ENCODE measurements at places on chromosomes 13 and 19.

GRCh38 chr13:59038824-59039223 lies 1124.9 kb downstream of the DIAPH3 start:
- DNase-seq, result no peak

DNA sequence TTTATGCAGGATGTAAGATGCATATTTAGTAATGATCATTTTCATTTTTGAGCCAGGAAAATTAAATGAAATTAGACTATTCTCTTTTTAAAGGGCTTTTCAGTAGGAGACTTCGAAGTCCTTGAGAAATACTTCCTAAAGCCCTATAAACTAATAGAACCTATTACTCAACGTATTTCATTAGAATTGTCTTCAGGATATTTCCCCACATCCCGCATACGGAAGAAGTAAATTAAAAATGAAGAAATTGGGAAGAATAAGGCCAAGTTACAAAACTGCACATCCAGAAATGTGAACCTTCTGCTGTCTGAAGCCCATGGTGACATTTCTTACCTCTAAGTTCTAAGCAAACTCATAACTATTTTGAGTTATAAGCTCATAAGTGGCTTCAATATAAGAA lies 66.5 kb downstream of the RXFP2 start:
- DNase-seq, result no peak

GRCh38 chr13:110448230-110448629 lies 113.3 kb downstream of the RAB20 start:
- DNase-seq, result no peak

- no peak for DNase-seq
These were observed 431.2 kb downstream of the IRS2 start for GRCh38 chr13:109355166-109355565.

DNA sequence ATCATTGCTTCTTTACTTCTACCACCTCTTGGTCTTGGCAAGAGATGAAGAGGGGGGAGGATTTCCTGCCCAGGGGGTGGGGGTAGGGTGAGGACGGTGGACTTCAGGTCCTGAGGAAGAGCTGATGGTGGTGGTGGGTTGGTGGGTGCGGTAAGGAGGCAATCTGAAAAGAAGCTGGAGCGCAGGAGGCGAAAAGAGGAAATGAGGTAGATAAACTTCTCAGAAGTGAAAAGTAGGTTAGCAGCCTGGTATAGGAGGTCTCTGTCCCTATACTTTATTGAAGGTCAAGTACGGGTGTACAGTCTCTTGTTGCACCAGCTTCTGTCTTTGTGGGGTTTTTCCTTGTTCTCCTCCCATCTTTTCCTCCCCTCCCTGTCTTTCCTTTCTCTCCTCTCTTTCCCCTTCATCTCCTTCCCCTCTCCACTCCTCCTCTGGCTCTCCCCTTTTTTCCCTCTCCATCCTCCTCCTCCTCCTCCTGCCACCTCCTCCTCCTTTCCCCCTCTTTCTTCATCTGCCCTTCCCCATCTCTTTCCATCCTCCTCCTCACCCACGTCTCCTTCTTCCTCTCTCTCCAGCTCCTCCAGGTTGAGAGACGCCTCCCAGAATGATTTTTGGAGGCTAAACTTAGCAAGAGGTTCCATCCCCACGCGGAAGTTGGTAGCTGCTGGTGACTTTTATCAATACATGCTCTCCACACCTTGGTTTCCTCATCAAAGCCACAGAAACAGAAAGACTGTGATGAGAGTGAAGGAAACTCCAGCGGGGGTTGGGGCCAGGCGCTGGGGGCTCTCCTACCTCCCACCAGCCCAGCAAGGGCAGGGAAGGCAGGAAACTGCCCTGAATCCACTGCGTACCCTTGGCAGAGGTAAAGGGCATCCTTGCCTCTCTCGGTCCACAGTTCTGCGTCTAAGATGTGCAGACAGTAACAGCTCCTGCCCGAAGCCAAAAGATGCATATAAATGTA lies 15.3 kb downstream of the TNFSF14 start:
- DNase-seq, result no peak

GRCh38 chr19:30799865-30800755 lies 427.9 kb downstream of the ZNF536 start:
- DNase-seq, result no peak

GRCh38 chr13:106034201-106034600 lies 501.3 kb downstream of the EFNB2 start:
- no peak for DNase-seq

- no peak for DNase-seq
These were observed 28.1 kb upstream of the GTF3A start for GRCh38 chr13:27396252-27396846.

DNA sequence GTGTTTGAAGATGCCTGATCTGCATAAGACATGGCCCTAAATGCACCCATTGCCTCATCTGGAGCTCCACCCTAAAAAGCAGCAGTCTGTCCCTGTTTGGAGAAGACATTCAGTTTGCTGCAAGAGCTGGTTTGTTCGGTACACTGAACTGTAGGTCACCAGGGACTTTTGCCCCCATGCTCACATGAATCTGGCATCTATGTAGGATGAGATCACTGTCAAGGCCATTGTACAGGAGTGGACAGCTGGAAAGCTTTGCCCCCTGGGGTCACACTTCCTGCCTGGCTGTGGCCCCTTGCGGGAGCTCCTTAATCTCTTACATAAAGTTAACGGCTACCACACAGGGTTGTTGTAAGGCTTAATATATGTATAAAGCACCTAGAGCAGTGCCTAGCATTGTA lies 73.0 kb downstream of the IPO5 start:
- DNase-seq, result no peak

DNA sequence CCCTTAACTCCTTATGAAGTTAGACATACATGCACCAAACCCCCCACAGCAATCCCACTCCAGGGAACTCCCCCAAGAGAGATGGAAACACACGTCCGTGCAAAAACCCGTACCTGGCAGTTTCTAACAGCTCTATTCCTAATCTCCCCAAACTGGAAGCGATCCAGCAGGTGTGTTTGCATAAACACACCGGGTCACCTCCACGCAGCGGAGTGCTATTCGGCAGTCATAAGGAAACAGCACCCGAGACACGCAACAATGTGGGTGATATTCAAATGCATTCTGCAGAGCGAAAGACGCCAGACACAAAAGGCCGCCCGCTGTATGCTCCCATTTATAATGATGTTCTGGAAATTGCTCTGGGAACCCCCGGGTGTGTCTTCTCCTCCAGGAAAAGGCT lies 6.8 kb upstream of the ZNRF4 start:
- DNase-seq, result no peak

- DNase-seq, result no peak
These were observed 6.3 kb upstream of the DNAAF3 start for GRCh38 chr19:55172741-55173140.

DNA sequence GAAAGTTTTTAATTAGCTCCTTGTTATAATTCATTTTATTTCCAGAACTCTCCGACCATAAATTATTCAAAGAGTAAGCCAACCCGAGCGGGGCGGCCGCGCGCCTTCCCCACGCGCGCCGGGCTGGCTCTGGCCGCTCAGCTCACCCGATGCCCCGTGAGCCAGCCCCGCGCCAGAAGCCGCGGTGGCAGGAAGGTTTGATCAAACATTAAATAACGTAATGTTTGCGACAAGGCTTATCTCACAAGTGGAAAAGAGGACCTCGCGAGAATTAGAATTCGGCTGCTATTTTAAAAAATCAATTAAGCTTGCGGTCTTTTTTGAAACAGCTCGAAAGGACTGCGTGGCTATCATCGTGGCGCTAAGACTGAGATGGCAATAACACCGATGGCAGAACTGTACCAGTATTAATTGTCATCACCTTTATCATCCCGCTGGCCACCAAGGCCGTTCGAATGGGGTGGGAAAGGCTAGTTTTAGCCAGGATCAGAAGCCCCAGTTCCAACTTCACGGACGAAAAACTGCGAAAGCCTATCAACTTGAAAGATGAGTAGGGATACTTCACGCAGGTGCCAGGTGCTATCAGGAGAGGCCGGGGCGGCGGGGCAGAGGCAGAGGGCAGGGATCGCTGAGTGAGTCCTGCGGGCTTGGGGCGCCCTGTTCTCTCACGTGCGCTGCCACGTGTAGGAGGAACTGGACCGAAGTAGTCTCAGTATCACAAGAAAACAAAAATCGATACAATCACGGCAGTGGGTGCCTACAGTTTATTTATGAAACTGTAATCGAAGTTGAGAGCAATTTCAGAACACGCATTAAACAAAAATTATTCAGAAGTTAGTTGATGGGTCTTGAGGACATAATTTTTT lies 6.4 kb downstream of the POU4F1 start:
- DNase-seq, result no peak

DNA sequence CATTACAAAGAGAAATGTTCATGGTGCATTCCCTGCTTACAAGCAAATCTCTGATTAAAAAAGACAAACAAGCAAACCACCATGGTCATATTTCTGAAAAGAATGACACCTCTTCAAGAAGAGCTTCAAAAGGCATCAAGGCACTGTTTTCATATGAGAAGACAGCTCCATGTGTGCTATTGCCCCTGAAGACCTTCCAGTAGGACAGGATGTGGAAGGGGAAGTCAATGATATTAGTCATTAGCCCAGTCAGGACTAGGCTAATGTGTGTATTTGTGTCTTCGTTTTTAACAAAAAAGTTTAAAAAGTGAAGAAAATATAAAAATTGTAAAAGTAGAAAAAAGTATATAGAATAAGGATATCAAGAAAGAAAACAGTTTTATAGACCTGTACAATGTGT lies 534.7 kb upstream of the ARGLU1 start:
- DNase-seq, result no peak

- DNase-seq, result no peak
These were observed 988 bp downstream of the LRRC4B start for GRCh38 chr19:50567052-50567841.

DNA sequence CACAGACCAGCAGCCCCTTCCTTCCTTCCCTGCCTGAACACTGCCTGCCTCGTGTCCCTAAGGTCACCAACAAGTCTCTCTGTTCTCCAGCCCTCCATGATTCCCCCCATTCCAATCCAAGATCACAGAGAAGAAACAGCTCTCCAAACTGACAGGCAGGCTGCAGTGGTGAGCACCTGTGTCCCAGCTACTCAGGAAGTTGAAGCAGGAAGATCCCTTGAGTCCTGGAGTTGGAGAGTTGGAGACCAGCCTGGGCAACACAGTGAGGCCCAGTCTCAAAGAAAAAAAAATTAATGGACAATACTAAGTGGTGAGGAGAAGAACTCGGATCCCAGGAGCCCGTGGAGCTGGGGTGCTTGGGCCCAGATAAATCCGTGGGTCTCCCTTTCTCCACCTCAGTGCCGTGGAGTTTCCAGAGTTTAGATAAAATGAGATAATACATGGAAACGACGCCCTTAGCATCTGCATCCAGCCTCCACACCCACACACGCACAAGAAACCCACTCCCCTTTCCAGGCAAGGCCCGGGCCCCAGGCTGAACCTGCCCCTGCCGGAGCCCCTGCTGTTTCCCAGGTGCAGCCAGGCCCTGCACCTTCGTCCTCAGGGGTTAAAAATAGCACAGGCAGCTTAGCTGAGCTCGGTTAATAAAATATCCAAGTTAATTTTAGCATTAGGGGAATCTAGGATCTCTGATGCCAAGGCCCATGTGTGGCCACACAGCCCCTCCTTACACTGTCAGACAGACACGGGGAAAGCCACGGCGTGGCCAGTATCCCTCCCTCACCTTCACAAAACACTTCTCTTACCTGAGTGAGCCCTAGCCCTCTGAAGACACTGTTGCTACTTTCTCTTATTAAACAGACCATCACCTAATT lies 4.7 kb downstream of the RASA3 start:
- DNase-seq, result no peak

GRCh38 chr19:43372462-43372861 lies 19.0 kb downstream of the CD177 start:
- DNase-seq, result no peak

DNA sequence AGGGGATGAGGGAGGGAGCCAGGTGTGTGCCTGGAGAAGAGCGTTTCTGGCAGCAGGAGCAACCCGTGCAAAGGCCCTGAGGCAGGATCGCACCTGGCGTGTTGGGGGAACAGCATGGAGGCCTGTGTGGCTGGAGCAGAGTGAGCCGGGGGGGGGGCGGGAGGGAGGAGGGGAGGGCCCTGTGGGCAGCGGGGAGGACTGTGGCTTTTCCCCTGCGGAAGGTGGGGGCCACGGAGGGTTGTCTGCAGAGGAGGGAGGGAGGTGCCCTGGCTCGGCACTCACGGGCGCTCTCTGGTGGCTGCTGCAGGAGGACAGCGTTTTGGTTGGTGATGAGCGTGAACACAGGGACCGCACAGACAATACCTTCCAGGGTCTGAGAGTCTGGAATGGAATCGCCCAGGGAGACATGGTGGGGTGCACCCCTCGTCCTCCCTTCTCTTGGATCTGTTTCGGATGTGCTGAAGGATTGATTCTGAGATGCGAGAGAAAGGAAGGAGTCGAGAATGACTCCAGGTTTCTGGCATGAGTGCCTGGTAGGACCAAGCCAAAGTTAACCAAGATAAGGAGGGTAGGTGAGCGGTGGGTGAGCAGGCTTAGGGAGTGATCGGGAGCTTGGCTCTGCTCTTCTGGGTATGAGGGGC lies 6.5 kb downstream of the RAB11B start:
- peak; percentile 89 for DNase-seq

DNA sequence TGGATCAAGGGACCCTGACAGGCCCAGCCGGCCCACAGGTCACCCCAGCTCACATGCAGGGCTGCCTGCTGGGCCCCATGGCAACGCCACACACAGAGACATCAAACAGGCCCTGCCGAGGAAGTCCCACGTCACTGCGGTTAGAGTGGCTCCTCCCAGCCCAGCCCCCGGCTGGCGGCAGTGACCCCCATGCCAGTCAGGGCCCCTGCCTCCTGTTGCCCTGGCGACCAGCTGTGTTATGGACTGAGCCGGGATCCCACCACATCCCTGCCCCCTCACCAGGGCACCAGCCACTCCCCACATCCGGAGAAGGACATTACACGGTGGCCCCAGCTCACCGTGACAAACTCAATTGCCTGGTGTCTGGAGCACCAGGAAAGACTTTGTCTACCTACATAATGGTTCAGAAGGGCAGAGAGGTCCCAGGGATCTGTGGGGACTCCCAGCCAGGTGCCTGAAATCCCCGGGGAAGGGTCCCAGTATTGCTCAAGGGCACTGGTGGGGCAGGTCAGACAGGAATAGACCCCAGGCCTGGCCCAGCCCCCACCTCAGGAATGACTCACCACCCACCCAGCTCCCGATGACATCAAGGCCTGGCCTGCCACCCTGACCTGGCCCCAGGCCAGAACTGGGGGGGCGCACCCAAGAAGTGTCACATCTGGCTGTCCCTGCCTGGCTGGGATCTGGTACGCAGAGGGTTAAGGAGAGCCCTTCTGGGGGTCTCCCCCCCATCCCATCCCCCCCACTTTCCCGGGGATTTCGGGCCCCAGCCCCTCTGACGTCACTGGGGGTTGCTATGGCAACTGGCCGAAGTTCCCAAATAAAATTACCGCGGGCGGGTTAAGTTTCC lies 30.2 kb upstream of the NANOS3 start:
- DNase-seq, result peak; percentile 97
